DND-41 (cell line): ENCODE measurements at places on chromosomes 13 and 19.

- DNase-seq, result no peak
Observed at GRCh38 chr19:2237869-2238153, 1.2 kb downstream of the SF3A2 start.

DNA sequence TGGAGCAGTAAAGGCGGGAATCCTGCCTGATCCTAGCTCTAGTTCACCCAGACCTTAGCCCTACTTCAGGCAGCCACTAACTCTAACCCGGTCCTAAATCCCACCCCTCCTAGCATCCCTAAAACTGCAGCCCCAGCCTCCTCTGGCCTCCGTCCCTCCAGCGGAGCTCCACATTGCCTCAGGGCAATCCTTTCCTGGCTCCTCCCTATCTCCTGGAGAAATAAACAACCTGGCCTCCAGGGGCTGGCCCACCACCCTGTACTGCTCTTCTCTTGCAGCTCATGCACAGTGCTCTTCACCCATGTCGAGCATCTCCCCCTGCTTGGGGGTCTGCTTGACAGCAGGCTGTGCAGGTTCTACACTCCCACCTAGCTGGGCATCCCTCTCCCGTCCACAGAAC lies 6.7 kb downstream of the POU2F2 start:
- no peak for DNase-seq

DNA sequence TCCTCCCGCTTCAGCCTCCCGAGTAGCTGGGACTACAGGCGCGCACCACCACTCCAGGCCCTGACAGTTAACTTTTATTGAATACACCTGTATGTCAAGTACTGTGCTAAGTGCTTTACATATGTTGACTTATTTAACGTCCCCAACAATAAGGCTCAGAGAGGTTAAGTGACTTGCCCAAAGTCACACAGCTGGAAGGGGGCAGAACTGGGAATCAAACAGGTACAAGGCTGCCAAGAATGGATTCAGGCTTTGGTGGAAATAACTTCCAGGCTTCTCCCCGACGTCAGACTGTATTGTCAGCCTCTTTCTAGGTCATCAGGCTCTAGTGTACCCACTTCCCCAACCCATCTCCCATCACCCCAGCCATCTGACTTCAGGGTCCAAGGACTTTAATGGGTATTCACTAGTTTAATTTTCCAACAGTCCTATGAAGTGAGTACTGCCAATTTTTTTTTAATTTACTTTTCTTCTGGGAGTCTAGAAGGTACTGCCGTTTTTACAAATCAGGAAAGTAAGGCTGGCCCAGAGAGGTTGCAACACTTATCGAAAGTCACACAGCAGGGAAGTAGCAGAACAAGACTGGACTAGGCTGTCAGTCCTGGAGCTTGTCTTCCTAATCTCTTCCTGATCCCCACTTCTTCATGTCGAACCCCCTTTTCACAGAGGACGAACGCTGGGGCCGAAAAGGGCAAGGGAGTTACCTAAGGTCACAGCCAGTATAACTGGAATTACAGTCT lies 4.9 kb upstream of the CKM start:
- DNase-seq, result no peak

- DNase-seq, result no peak
Observed at GRCh38 chr19:18712981-18713380, 29.5 kb downstream of the CRTC1 start.

- peak; percentile 80 for DNase-seq
Observed at GRCh38 chr19:48970923-48971395, 5.8 kb downstream of the FTL start.

DNA sequence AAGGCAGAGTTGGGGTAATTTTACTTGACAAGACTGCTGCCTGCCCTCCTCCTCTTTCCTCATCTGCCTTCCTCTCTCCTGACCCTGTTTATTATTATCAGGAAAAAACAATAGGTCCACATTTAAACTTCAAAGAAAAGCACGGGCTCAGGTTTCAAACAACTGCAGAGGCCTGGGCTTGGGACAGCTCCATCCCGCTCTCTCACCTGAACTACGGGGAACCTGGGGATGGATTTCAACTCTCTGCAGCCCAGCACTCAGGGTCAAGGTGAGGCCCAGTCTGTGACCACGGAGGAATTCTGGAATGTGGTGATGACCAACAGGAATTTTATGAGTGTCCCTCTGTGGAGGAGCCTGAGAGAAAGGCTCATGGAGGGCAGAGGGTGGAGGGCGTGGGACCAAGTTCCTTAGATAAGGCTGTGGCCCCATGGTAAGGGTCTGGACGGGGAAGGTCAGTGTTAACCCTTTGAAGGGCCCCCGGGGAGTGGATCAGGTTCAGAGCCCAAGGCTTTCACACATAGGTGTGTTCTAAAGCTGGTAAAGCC lies 220.8 kb upstream of the MAB21L1 start:
- no peak for DNase-seq

DNA sequence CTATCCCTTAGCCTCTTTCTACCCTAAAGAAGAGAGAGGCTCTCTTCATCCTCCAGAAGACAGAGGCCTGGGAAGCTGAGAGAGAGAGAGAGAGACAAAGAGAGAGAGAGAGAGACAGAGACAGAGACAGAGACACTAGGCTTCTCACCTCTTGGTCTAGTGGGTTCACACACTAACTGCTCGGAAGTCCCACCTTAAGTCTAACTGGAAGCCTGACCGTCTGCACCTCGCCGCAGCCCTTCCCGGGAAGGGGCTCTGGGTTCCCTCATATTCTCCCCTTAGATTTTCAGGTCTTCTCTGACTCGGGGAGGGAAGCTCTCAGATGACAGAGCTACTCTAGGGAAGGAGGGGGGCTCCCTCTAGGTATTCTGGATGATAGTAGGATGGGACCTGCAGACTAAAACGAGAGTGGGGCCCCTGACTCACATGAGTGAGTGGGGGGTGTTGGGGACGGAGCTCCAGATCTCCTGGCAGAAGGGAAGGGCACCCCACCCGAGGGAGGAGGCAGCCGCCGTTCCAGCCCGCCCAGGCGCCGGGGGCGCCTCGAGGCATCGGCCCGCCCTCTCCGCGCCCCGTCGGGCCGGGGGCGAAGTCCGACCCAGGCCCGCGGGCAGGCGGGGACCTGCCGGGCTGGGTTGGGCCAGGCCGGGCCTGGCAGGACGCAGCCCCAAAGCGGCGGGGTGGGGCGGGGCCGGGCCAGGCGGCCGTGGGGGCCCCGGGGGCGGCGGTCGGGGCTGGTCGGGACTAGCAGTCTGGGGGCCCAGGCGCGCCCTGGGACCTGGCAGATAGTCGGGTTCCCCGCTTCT lies 2.0 kb upstream of the JUNB start:
- no peak for DNase-seq

- DNase-seq, result no peak
Observed at GRCh38 chr13:110301083-110301482, 5.9 kb downstream of the COL4A1 start.

GRCh38 chr19:34128558-34129250 lies 43.6 kb upstream of the LSM14A start:
- DNase-seq, result no peak

GRCh38 chr13:98564204-98564603 lies 12.7 kb downstream of the STK24 start:
- DNase-seq, result peak; percentile 28

GRCh38 chr13:36787181-36787580 lies 31.8 kb upstream of the RFXAP start:
- no peak for DNase-seq

DNA sequence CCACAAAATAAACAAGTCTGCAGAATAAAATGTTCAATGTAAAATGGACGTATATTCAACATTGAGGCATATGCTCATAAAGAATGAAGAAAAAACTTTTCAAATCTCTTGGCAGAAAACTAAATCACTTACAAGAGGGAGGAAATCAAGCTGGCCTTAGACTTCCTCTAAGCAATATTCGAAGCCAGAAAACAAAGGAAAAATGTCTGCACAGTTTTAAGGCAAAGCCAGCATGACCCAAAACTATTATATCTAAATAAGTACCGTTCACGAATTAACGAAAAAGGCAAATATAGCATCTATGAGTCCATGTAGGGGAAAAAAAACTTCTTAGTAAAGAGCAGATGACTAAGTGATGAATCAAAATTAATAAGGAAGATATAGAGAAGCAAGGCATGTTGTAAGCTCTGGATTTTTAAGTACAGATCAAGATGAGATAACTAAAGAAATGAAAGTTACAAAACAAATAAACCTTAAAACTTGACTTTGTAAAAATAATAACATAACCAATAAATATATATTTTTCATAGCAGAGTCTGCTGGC lies 101.3 kb downstream of the KCNRG start:
- DNase-seq, result no peak

GRCh38 chr19:46661735-46662592 lies 982 bp upstream of the DACT3 start:
- peak; percentile 80 for DNase-seq

- DNase-seq, result no peak
Observed at GRCh38 chr13:66840621-66841020, 389.5 kb downstream of the PCDH9 start.

DNA sequence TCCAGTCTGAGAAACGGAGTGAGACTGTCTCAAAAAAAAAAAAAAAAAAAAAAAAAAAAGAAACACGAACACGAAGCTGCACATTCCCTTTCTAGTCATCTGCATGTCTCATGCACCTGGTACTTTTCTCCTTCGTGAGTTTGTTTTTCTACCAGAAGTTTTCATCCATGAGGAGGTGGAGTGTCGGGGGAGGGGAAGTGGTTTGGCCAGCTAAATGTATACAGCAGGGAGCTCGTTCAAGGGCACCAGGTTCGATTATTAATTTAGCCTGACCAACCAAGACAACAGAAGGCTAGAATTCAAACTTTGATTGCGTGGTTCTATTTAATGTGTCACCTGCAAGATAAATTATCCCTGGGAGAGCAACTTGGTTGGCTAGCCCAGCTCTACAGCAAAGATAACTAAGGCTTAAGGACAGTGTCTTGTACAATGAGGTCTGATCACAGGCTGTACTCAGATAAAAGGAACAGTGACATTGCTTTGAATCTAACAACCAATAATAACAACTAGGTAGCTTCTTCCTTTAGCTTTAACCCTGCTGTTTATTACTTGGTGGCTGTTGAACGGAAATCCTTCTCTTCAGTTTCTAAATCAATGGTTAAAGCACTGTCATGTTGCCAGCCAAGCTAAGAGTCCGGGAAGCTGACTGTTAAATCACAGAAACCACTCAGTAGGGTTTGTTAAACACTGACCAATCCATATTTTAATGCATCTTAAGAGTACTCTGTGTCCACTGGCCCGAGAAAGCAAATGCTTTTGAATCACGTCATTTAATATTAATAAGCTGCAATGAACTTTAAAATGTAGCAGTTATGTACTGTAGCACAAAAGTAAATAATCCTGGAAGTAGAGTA lies 98.4 kb upstream of the STARD13 start:
- no peak for DNase-seq

- no peak for DNase-seq
Observed at GRCh38 chr13:113129480-113129879, 6.9 kb downstream of the F10 start.

DNA sequence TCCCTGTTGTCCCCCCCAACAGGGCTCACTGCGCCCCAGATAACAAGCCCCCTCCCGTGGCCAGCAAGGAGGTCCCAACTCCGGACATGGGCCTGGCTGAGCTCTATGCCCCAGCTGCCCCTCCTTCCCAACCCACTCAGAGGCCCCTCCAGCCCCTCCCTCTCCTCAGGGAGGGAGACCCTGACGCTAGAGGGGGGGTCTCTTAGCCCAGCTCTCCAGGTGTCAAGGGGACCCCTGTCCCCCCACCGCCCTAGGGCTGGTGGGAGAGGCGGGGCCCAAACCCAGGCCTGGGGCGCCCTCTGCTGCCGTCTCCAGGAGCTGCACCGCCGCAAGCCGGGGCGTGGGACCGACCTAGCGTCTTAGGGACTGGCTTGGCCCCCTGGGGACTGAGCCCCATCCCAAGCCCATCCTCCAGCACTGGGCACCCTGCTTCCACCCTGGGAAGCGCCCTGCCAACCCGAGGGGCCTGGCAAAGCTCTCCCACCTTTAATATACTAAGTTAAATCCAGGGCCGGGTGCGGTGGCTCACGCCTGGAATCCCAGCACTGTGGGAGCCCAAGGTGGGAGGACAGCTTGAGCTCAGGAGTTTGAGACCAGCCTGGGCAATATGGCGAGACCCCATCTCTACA lies 1.4 kb downstream of the GRIN3B start:
- peak; percentile 71 for DNase-seq

GRCh38 chr13:46341112-46341711 lies 45.8 kb downstream of the RUBCNL start:
- DNase-seq, result no peak

- no peak for DNase-seq
Observed at GRCh38 chr19:57241176-57241575, 744 bp downstream of the ZNF805 start.

- peak; percentile 12 for DNase-seq
Observed at GRCh38 chr13:89066868-89067466, 1395.8 kb downstream of the SLITRK5 start.

DNA sequence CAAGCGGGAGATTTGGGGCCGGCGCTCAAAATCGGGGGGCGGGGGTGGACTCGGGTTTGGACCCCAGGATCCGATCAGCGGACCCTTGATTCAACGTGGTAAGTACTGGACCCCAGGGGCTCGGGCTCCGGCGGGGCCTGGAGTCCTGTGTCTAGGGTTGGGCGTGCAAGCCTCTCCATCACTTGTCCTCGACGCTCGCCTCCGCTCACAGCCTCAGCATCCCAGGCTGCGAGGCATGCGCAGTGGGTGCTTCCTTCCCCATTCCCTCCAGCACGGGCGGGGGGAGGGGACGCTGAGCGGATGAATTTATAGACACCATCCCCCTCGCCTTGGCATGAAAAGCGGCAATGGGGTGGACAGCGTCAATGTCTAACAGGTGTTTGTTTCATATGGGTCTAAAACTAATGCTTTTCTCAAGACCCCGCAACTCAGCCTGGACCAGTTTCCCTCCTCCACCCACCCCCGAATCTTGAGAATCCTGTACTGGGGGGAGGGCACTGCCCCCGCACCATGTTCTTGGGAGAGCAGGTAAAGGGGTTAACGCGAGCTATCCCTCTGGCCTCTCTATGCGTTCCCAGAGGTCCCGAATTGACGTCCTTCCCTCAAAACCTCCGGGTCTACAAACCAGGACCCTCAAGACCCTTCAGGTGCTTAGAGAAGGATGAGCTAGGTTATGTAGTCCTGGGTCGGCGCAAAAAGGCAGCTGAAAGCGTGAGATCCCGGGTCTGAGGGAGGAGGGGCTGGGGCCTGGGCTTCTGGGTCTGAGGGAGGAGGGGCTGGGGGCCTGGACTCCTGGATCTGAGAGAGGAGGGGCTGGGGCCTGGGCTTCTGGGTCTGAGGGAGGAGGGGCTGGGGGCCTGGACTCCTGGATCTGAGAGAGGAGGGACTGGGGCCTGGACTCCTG lies 579 bp downstream of the CPT1C start:
- DNase-seq, result no peak

GRCh38 chr13:66759919-66760318 lies 470.2 kb downstream of the PCDH9 start:
- no peak for DNase-seq

- no peak for DNase-seq
Observed at GRCh38 chr13:77532983-77533382, 2.5 kb upstream of the SCEL start.

DNA sequence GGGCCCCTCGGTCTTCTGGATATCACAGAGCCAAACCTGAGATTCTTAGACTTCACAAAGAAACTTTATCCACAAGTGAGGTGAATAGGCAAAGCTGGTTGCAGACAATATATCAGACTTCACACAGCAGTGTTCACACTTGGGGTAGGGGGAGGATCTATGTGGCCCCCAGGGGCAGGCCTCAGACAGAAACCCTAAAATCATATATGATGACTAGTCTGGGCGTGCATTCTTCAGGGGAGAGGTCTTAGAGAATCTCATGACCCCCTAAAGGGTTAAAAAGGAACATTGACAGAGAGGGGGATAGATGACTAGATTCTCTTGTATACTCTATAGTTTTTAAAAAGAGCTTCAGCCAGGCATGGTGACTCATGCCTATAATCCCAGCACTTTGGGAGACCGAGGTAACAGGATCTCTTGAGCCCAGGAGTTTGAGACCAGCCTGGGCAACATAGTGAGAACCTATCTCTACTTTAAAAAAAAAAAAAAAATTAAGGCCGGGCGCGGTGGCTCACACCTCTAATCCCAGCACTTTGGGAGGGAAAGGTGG lies 2.8 kb downstream of the TYROBP start:
- DNase-seq, result no peak
